ENCODE measurements at places on chromosomes 5 and 9.

DNA sequence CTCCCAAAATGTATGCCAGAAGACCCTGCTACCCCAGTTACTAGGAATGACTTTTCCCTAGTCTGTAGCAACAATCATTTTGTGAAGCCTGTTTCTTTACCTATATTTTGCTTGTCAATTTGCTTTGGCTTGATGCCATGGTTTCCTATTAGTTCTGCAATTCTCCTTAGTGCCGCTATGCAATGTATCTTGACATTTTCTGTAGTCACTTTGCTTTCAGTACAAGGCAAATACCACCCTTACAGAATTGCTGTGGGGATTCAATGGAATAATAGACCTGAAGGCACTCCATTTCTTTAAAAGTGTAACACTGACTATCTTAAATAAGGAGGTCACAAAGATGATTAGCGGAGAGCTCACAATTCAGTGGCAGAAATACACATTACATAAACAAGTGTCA is 291.1 kb downstream of the NR2F1-AS1 start:
- no peak for DNase-seq

DNA sequence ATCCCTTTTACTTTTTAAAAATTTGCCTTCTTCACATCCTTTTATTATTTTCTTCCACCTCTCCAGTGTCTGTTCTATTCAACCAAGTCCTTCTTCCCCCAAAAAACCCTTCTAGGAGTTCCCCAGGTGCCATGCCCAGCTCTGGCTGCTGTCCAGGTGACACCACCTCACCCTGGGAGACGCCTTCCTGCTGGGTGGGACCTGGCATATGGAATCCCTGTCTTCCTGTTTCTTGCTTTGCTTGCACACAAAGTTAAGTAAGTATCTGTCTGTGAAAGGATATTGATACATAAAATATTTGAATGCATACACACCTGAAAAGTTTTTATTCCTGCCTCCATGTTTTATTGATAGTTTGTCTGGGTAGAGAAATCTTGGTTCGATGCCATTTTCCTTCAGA is 23.1 kb upstream of the MED10 start:
- no peak for DNase-seq

DNA sequence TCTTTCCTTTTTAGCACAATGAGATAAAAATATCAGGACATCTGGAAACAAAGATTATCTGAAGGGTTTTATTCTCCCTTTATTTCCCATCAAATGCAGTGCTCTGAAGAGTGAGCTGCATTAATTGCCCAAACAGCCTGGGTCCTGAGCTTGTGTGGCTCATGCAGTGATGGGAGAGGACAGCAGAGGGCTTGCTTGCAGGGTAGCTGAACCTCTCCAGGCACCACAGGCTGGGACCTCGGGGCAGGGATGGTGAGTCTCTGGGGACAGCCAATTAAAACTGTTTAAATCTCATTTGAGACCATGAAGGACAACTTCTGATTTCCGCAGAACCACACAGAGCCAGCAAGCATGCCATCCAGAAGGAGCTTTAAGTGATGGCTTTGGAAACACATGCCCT is 71.2 kb downstream of the PLAC8L1 start:
- DNase-seq, result no peak

GRCh38 chr9:97511655-97512427 is 10.4 kb downstream of the TMOD1 start:
- DNase-seq, result no peak

DNA sequence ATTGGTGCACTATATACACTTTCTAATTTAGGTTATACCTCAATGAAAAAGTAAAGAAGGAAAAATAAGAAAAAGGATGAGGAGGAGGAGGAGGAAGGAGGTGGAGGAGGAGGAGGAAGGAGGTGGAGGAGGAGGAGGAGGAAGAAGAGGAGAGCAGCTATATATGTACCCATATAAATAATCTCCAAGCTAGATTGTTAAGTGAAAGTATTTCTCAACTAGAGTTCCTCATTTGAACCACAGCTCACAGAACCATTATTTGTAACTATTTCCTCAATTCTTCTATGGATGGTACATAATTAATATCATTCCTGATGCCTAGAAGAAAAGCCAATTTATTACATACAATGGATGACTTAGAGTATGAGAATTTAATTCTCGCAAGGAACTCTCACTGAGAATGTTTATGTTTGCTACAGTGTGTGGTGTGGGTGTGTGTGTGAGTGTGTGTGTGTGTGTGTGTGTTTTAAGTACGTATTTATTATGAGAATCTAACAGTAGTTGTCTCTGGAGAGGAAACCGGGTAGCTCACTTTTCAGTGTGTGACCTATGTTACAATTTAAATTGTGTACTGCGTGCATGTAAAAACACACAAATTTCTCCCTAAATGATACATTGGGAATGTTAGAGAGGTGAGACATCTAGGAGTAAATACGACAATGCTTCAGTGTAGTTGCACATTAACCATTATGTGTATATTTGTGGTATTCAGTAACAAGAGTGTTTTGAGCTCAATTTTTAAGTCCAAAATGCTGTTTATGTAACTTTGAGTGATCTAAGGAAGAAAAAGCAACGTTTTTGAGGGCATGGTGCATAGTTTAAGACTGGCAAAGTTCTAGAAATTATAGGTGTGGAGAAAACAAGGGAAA is 20.2 kb upstream of the NREP start:
- no peak for DNase-seq

DNA sequence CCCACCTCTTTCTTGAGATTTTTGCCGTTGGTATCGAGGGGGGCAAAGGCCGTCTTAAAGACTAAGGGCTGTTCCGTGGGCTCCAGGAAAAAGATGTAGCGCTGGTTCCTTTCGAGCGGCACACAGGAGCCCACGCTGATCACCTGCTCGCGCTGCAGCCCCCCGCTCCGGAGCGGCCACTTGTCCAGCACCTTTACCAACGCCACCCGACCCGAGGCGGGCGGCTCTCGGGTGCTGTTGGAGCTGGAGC is 781 bp downstream of the NRG2 start:
- DNase-seq, result no peak

GRCh38 chr5:65037831-65038815 is 269.4 kb downstream of the CWC27 start:
- peak; percentile 20 for DNase-seq

- peak; percentile 90 for DNase-seq
Observed at GRCh38 chr5:33105521-33105941, 335.2 kb upstream of the TARS1 start.

- DNase-seq, result peak; percentile 93
Observed at GRCh38 chr9:121326130-121326838, 43.8 kb downstream of the STOM start.

GRCh38 chr5:148794729-148795561 is 31.5 kb upstream of the ADRB2 start:
- no peak for DNase-seq

DNA sequence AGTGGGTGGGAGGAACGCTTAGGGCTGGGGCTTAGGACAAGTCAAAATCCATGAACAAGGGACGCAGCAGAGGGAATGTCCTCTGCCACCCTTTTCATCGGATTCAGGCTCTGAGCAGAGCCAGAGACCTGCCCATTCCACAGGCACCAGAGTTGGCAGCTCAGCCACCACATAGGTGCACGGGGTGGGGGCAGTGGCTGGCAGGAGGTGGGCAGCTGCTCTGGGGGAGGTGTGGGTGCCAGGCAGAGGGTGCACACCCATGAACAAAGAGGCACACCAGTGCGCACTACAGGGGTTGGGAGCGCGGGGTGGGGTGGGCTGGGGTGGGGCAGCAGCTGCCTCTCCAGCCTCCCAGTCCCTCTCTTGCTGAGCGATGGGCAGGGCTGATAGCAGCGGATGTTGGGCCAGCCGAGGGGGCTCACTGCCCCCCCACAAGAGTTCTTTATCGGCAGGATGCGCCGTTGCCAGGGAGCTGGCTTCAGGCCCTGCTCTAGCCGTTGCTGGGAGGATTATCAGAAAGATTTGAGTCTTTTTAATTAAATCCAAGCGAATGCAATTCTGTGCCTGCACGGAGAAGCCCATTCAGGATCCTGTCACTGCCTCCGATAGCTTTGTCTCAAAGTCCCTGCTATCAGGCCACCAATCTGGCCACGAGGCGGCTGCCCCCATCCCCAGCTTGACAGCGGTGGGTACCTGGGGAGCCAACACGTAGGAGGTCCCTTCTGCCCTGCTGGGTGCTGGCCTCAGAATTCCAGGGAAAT is 64.3 kb upstream of the LMX1B start:
- DNase-seq, result no peak

GRCh38 chr9:93610206-93610605 is 33.8 kb downstream of the PHF2 start:
- no peak for DNase-seq

DNA sequence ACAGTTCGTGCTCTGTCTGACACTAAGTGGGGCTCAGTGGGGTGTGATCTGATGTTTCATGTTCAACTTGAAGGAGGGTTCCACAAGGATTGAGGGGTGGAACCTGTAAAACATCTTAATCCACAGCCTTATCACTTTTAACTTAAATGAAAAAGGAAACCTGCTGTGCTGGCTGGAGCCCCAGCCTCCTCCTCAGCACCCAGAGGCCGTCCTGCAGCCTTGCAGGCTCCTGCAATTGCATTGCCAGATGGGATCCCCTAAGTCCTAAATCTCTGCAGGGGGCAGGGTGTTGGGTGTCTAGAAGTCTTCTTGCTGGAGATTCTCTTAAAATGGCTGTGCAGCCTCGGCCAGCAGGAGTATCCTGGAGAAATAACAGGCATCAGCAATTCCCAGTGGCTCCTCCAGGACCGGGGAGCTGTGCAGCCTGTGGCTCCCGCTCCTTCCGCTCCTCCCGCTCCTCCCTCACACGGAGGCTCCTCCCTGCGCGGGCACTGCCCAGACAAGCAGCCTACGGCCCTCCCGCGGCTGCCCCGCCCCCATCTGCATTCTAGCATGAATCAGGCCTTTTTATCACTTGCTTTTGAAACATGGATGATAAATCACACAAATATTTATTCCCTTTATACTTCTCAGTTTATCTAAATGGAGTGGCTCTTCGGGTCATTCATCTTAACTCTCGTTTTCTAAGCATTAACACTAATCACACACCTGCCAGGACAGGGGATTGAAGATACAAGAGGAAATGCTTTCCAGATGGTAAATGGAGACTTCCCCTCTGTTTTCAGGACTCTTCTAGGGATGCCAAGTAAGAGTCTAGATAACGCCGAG is 131.0 kb downstream of the ADAMTS16 start:
- peak; percentile 84 for DNase-seq

GRCh38 chr5:177445052-177445916 is 1.3 kb upstream of the PRR7 start:
- no peak for DNase-seq

GRCh38 chr9:88833946-88834345 is 157.3 kb upstream of the S1PR3 start:
- no peak for DNase-seq

DNA sequence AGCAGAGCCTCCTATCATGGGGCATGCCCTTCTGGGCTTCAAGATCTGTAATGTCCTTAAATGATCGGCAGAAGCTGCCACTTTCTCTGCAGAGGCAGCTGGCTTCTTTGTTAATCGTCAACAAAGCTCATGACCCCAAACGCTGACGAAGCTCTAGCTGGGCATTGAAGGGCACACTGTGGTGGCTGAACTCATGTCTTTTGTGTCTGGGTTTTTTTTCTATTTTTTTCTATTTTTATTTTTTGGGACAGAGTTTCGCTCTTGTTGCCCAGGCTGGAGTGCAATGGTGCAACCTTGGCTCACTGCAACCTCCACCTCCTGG is 65.2 kb upstream of the ASS1 start:
- DNase-seq, result no peak

DNA sequence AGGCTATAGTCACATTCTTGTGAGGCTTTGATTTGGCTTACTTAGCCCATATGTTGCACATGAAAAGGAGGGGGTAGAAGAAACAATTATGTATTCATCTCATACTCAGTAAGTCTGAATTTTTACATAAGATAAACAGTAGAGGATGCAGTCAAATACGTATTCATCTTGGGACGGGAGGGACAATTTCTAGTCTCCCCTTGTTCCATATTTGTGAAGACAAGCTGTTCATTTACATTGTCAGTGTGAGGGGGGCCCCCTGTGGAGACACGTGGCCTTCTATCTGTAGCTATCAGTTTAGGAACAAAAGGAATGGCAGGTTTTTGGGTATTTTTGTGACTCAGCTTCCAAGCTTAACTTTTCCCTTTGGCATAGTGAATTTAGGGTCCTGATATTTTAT is 49.2 kb upstream of the PPP1R2B start:
- DNase-seq, result no peak

- DNase-seq, result no peak
Observed at GRCh38 chr5:62702126-62702525, 123.5 kb downstream of the LRRC70 start.

- DNase-seq, result no peak
Observed at GRCh38 chr5:2278825-2279456, 396.2 kb upstream of the IRX4 start.

DNA sequence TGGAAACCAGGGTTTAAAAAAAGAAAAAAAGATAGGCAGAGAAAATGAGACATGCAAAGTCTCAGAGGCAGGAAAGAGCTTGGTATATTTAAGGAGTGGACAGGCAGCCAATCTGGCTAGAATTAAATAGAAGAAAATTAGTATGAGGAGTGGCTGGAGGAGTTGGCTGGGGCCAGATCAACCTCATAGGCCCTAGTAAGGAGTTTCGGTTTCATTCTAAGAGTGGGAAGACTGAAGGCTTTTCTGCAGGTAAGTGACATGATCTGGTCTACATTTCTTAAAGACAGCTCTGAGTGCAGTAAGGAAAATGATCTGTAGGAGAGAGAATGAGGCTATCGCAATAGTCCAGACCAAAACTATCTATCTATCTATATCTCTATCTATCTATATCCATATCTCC is 27.5 kb downstream of the ADRB2 start:
- DNase-seq, result no peak

DNA sequence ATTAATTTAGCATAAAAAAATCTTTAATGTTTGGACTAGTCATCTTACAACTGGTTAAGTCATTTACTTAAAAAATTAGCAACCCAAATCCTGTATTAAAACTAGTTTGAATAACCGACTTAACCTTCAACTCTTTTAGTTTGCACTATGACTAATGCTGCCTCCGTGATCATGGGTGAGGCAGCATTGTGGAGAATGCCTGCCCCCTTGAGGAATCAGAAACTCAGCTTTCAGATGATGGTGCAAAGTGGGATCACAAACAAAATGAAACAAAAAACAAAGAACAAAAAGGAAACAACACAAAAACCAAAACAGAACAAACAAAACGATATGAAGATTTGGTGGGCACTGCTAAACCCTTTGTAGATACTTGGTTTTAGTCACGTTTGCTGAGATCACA is 127.0 kb upstream of the PALM2AKAP2 start:
- peak; percentile 80 for DNase-seq

DNA sequence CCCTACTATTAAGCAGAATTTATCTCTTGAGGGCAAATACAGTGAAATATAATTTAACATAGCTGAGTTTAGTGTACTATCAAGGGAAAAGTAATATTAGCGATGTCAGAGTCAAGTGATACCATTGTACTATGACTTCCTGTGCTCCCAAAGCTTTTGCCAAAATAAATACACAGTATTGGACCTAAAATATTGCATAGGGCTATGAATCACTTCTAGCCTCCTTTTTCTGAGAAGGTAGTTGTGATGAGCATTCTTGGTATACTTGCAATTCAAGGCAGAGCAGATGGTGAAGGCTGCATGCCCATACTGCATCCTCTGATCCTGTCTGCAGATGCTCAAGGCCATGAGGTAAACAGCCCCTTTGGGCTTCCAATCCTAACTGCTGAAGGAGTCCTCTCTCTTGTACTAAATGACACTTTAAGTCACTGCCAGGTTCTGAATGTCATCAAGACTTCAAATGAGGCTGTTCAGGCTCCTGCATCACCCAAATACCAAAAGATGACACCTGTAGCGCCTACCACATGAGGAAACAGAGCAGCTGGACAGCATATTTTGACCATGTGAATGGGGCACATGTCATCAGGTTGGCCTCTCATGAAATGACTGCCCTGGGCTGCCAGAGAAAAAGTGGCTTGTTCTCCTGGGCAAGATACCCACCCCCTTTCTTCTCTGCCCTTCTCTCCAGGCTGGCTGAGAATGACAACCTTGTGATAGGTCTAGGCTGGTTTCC is 29.7 kb upstream of the PPP2CA start:
- DNase-seq, result peak; percentile 69
